ENCODE measurements at places on chromosomes 2 and 18.

GRCh38 chr2:72917877-72918553 lies 696 bp downstream of the EMX1 start:
- ATAC-seq = no peak

- peak; percentile 6 for ATAC-seq
Observed at GRCh38 chr2:25274868-25275574, 66.7 kb downstream of the DNMT3A start.

DNA sequence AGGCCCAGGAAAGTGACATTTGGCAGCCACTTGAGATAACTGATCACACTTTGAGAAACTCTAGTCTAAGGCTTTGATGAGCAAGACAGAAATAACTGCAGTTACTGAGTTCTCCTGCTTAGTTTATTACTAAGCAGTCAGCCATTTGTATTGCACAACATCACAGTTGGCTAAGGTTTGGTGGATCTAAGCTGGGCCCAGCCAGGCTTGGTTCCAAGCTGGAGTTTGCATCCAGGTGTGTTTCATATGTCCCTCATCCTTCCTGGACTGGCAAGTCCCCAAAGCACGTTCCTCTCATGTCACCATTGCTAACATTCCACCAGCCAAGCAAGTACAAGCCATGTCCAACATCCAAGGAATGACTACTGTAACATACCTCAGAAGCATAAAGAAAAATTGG lies 71.3 kb upstream of the ZNF532 start:
- ATAC-seq = no peak

GRCh38 chr2:121030523-121030922 lies 254.5 kb downstream of the TFCP2L1 start:
- ATAC-seq = no peak

DNA sequence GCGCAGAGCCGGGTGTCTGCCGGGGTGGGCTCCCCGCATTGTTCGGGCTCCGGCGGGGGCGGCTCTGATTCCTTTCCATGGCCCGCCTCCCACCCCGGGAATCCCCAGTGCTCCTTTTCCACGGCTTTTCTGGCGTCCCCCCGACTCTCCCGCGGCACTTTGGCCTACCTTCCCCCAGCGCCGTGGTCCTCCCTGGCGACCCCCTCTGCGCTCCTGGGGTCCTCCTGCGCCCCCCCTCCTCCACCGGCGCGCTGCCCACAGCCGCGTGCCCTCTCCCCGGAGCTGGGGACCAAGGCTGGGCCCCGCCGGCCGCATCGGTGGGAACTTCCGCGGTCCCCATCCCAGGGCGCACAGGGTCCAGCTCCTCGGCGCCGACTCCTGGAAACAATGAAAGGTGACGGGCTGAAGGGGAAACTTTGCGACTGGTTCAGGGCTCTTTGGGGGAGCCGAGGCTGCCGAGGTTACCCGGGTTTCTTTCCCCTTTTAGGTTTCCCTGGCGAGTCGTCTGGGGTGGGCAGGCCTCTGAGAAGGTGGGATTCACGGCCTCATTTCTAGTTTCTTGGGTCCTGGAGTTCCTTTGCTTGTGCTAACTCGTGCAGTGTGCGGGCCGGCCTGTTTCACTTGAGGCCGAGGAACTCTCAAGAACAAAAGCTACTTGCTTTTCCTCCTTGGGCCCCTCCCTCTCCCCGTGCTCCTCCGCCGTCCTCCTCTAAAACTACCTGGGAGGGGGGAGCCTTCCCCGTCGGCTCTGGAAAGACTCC lies 2.2 kb downstream of the TGIF1 start:
- ATAC-seq = no peak
